Fibroblast of villous mesenchyme (primary cell): ENCODE measurements at places on chromosomes 4 and X. TPM values are rescaled to one million over a fixed set of nuclear protein-coding genes. Genes with fewer than 3 reads are reported as not detected.

Gene KLHL4
- total RNA-seq, result 0.86 and 0.97 TPM in 2 replicates

Gene SCD5
- total RNA-seq, result 2.3 and 6.9 TPM in 2 replicates

Gene SOD3
- total RNA-seq, result 14.2 and 21.9 TPM in 2 replicates

Gene OPRPN
- not detected in 2 replicates for total RNA-seq

Gene SPANXA2
- not detected in 2 replicates for total RNA-seq

Gene SASH3
- total RNA-seq, result not detected in 2 replicates

Gene FAM114A1
- 426 and 471 TPM in 2 replicates for total RNA-seq

Gene PLAC1
- 0.32 and 0.43 TPM in 2 replicates for total RNA-seq
